Karpas-422 (cell line): ENCODE measurements at places on chromosomes 6 and 20.

DNA sequence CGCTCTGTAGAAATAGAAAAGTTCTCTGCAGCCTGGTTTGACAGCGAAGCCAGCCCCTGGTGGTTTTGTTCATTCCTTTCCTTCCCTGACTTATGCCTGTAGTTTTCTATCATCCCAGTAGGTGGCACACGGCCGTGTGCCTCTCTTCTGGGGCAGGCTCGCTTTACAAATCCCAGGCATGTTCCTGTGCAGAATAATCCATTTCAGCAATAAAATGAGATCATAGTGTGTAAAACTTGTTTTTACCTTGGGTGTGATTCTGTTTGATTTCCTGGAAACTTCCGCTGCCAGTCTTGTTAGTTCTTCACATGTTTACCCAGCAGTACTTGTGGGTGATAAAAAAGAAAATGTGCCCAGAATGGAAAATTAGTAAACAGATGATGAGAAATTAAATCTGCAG, 7.4 kb upstream of the INSM1 start:
- peak; percentile 74 for DNase-seq

- DNase-seq, result no peak
Measured at GRCh38 chr6:13504611-13505344, 17.4 kb upstream of the GFOD1 start.

DNA sequence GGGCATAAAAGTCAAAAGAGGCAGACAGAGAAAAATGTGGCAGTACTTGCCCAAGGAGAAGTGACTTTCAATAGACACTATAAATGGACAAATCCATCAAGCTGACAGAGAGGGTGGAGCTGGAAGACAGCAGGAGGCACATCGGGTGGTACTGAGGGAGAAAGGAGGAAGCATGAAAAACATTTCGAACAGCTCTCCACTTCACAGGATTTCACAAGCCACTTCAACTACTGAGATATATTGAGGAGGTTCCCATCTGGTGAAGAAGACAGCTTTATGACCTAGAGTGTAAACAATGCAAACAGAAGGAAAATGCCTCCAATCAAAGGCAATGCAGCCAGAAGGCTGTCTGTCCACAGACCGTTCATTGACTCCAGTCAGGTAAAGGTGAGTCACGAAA, 259.4 kb upstream of the ECI2 start:
- DNase-seq, result no peak

DNA sequence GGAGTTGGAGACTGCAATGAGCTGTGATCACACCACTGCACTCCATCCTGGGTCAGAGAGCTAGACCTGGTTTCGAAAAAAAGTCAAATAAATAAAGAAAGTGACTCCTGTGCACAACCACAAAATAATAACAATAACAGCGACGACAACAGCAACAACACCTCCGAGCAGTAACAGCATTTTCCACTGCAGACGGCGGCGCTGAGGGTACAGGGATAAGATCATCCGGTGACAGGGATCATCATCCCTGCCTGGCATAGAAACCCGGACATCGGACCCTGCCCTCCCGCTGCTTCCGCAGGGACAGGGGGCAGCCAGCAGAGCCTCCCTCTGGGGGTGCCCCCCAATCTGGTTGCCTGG, 11.5 kb downstream of the SRXN1 start:
- no peak for DNase-seq

DNA sequence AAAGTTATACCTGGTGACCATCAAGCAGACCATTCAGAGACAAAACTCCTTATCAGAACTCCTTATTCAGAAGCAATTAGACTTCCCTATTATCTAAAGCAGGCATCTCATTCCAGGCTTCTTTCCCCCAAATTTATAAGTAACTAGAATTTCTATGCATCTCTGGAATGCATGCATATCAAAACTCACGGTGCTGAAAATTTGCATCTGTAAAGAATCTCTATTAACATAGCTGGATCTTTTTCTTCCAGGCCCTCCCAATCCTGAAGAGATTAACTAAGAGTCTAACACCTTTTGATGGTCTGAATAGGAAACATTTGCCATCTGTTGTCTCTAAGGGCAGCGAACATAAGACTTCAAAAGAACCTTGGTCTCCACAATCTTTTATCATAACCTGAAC, 22.8 kb upstream of the SLC52A3 start:
- no peak for DNase-seq

GRCh38 chr6:28343898-28344677, 5.7 kb upstream of the ZKSCAN3 start:
- DNase-seq, result no peak

DNA sequence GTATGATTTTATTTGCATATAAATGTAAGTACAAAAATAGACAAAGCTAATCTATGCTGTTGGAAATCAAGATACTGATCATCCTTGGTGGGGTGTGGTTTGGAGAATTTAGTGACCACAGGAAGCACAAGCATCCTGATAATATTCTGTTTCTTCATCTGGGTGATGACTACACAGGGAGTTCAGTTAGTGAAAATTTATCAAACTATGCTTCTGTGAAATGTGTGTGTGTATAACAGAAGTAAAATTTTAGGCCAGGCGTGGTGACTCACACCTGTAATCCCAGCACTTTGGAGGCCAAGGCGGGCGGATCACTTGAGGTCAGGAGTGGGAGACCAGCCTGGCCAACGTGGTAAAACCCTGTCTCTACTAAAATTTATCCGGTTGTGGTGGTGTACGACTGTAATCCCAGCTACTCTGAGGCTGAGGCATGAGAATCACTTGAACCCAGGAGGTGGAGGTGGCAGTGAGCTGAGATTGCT, 20.6 kb downstream of the ENPP3 start:
- DNase-seq, result no peak

DNA sequence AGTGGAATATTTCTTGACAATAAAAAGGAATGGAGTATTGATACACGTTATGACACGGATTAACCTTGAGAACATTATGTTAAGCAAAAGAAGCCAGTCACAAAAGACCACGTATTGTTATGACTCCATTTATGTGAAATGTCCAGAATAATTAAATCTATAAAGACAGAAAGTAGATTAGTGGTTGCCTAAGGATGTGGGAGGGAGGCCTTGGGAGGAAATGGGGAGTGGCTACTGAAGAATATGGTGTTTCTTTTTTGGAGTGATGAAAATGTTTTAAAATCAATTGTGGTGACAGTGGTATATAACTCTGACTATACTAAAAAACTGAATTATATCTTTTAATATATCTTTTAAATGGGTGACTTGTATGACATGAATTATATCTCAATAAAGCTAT, 30.1 kb downstream of the TRPC4AP start:
- no peak for DNase-seq
